ENCODE measurements at places on chromosomes 3 and 15.

DNA sequence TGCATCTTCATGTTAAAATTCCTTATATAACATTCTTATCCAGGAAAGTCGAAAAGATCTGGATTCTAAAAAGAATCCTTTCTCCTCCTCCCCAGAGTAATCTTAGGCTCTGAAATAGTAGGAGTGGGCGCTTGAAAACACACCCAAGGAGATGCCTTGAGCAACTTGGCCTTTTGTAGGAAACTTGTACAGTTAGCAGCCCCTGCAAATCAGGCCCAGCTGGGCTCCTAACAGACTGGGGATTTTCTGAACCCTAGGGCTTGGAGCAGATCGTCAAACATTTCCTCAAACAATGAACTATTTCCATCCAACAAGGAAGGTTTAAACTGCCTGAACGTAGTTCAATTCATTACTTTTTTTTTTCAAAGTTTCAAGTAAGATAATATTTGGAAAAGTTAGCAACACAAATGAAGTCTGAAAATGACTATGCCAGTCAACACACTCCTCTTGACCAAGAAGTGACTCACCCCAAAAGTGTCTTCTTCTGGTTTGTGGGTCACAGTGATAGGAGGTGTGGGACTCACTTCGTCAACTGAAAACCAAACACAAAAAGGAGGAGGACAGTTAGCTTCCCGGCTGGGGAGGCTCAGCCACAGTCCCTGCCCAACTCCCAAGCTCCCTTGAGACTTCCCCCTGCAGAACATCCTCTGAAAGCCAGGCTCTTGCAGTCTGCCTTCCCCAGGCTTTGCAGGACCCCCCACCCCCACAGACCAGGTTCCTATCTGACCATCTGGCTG is 129.7 kb downstream of the NTRK3 start:
- no peak for DNase-seq

DNA sequence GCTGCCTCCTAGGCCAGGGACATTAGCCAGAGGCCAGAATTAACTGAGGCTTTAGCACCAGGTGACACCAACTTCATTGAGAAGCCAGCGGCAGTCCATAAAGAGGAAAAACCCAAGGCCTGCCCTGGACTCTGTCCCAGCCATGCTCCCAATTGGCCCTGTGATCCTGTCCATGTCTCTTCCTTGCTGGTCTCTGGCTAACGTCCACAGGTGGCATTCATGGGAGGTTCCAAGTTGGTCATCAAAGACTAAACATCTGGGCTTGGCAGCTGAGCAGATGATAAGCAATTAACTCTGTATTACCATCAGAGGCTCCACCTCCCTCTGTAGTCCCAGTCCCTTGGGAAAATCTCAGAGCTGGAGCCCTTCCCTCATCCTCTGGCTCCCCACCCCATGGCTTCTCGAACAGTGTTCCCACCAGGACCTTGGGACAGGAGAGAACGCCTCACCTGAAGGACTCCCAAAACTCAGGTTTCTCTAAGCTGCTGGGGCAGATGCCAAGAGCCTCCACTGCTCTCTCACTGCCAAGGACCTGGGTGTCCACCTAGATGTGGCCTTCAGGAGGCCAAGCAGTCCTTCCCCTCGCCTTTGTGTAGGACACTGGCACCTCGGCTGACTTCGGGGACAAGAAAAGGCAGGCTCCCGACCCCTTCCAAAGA is 40.4 kb downstream of the GOLGA6A start:
- DNase-seq: no peak

DNA sequence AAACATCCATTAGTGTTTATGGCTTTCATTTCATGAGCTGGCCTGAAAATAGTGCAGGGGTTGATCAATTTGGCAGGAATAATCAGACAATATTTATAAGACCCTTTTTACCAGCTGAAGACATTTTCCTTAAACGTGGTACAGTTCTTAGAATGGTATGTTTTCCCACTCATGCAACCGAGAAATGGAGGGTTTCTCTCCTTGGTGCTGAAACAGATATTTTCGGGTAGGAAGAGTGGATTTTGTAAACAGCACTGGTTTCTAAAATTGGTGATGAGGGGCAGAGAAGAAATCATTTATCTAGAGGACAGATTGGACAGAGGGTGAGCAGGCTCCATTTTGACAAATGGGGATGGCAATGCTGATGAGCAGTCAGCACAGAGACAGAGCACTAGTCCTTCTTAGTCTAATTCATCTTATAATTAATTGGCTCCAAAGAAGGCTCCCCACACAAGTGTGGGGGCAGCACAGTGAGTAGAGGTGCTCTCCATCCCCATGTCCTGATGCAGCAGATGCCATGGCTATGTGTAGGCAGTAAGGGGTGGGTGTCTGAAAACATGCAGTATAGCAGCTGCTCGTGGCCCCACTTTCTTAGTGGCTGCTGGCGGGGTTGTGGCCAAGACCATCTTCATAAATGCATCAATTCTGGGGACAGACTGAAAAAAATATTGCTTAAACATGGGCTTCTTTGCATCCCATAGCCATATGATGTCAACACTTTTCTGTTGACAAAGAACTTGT is 18.1 kb upstream of the SLC7A14 start:
- DNase-seq: no peak

DNA sequence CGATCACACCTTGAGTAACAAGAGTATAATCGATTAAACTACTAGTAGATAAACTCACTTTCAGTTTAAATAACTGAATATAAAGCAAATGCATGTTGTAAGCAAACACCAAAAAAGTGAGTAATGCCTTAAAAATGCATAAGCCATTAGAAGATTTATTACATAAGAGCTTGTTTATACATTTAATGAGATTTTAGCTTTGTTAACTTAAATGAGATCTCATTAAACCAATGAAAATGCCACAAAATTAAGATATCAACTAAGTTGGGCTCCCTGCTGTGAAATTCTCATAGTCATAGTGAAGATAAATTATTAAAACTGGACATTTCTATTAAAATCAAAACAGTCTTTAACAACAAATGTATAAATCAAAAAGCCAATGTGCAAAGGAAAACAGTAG is 701.2 kb downstream of the NLGN1 start:
- no peak for DNase-seq

DNA sequence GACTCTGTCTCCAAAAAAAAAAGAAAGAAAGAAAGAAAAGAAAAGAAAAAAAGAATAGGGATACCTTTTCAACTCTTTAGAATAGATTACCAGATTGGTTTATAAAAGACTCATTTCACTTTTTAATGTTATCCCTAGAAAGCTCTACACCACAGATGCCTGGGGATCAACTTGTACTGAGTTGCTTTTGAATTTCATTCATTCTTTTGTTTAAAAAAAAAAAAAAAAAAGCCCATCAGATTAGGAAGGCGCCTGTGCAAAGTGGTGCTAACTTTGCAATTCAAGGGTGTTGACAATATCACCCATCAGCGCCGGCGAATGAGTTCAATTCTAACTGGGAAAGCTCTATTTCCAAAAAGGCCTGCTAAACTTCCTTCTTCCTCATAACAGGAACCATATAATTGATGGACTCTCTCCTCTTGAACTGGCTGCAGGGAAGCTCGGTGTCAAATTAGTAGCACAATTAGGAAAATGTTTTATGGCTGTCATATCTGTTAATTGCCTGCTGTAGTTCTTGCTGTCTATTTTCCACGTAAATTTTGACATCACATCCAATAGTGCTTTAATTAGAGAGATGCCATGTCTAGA is 48.8 kb downstream of the CDCP1 start:
- no peak for DNase-seq

DNA sequence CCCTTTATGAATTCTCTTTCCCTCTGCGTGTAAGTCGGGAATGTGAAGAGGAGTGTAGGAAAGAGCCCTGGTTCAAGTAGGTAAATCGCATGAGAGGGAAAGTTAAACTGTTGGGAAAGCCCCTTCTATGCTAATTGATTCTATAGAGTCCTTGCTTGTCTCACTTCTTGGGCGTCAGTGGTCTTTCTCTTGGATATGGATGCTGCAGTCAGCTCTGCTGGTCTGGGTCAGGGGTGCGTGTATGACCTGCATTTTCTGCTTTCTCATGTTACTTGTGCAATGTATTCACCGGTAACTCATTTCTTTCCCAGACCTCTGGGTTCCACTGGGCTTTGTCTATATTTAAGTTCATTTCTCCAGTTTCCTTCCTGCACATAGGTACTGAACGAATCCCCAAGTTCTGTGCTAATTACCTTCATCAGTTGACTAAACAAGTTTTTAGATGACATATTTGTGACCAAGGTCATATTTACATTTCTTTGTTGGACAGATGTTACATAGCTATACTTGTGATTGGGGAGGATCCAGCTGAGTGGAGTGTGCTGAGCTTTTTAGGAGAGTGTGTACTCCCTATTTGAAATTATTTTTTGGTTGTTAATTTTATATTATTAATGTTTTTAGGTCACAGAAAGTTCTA is 1.4 kb downstream of the SETD5 start:
- DNase-seq: no peak

DNA sequence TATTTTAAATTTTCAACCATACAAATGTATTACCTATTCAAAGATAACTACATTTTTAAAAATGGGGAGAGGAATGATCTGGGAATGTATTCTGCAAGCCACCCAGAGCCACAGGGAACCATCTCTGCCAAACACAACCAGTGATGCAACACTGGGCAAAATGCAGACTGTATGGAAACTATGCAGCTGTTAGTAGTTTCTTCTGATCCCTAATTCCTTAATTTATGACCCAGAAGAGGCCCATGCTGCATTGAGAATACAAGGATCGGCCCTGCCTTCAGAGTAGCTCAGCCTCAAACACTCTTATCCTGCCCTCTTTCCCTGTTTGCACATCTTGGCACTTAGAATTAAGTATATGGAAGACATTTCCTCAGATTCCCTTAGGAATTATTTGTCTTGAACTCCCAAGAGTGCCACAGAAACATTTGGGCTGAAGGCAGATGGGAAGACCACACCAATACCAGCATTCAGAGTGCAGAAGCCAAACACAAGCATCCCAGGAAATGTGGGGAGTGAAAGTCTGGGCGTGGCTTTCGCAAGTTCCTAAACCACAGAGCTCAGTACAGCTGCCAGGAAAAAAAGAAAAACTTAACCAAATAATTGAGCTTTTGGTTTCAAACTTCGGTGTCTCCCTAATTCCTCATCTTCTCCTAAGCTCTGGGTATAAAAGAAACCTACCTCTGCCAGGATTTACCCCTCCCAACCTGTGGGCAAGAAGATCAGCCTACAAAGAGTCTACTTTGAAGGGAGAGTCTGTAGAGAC is 5.3 kb downstream of the SNUPN start:
- DNase-seq: peak; percentile 77

DNA sequence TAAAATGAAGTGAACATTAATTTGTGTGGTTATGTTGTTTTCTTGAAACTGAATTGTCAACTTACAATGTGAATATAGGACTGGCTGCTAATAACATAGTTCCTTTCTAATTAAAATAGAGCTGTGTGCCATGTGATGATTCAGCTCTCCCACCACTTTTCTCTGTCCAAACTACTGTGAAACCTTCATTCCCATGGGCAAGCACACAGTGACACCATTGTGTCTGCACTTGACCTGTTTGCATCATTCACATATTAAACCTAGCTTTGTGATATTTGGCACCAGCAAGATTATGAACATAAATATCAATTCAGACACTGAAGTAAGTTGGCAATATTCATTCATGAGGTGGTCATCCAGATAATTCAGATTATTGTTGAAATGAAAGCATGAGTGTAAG is 78.8 kb upstream of the TCF12 start:
- no peak for DNase-seq

All from fibroblast of the conjunctiva (primary cell).